Kidney (tissue), 22 donors: ENCODE measurements at places on chromosomes 13 and 19. TPM values are rescaled to one million over a fixed set of nuclear protein-coding genes. Genes with fewer than 3 reads are reported as not detected.

GRCh38 chr13:36543671-36544070, 111.4 kb downstream of the CCNA1 start:
- DNase-seq = no peak

- DNase-seq = no peak
Observed at GRCh38 chr19:38281811-38282566, 17.6 kb downstream of the SPINT2 start.

Gene ZFR2
- total RNA-seq = 0.22 TPM

DNA sequence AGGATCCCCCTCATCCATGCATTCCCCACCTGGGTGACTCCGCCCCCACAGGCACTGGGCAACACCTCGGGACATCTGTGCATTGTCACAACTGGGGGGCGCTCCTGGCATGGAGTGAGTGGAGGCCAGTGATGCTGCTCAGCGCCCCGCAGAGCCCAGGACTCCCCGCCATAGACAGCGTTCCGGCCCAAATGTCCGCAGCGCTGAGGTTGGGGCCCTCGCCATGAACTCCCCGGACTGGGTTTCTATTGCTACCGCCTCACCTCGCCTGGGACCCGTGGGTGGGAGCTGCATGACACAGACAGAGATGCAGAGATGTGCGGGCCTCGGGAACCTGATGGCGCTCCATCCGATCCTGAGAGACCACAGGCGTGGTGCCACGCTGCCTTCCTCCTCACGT, 4.6 kb downstream of the FZR1 start:
- DNase-seq = no peak

DNA sequence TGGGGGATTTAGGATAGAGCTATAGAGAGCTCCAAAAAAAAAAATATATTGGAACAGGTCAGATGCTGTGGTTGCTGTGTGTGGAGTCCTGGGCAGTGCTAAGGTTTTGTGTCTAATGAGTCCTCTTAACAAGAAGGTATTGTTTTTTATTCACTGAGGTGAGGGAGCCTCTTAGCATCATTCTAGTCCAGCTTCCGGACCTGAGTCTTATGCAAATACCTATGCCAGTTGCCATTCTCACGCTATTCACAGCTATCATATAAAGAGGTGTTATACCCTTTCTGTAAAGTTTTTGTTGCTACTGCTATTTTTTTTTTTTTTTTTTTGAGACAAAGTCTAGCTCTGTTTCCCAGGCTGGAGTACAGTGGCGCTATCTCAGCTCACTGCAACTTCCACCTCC, 1.4 kb downstream of the NLRP2 start:
- DNase-seq = no peak

DNA sequence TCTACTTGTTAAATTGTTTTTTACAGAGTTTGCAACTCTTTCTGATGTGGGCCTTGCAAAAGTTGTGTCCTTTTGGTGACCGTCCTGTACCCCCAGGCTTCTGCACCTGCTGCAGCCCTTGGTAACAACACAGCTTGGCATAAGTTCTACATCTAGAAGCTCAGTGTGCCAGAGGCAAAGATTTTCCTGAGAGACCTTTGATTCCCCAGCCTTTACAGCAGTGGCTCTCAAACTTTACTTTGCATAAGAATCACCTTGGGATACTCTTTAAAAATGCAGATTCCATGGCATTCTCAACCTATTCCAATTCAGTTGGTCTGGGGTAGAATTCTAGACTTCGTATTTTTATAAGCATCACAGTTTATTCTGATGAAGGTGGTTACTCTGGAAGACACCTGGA, 260.9 kb downstream of the DCT start:
- no peak for DNase-seq

GRCh38 chr19:12834976-12835757, 788 bp upstream of the RTBDN start:
- DNase-seq = peak; percentile 65

DNA sequence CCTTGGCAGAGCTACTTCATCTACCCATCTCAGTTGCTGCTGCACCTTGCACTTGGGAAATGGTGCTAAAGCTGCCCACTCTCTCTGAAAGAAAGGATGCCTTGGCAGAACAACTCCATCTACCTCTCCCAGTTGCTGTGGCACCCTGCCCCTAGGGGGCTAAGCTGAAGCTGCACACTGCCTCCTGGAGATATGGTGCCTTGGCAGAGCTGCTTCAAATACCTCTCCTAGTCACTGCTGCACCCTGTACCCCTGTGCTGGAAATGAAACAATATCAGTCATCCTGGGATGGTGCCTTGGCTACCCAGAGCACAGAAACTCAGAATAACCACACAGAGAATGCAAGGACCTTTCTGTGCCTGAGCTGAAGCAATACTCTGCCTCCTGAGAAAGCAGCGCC, 615.8 kb downstream of the DIAPH3 start:
- no peak for DNase-seq

Gene RXFP2
- total RNA-seq = 0.09 TPM

DNA sequence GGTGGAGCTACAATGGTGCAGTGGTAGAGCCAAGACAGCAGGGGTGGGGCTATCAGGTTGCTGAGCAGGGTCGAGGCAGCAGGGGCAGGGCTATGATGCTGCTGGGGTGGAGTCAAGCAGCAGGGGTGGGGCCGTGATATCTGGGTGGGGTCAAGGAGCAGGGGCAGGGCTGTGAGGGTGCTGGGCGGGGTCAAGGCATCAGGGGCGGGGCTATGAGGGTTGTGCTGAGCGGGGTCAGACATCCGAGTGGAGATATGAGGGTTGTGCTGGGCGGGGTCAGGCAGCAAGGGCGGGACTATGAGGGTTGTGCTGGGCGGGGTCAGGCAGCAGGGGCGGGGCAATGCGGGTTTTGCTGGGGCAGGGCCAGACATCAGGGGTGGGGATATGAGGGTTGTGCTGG, 14.7 kb downstream of the HCN2 start:
- no peak for DNase-seq

DNA sequence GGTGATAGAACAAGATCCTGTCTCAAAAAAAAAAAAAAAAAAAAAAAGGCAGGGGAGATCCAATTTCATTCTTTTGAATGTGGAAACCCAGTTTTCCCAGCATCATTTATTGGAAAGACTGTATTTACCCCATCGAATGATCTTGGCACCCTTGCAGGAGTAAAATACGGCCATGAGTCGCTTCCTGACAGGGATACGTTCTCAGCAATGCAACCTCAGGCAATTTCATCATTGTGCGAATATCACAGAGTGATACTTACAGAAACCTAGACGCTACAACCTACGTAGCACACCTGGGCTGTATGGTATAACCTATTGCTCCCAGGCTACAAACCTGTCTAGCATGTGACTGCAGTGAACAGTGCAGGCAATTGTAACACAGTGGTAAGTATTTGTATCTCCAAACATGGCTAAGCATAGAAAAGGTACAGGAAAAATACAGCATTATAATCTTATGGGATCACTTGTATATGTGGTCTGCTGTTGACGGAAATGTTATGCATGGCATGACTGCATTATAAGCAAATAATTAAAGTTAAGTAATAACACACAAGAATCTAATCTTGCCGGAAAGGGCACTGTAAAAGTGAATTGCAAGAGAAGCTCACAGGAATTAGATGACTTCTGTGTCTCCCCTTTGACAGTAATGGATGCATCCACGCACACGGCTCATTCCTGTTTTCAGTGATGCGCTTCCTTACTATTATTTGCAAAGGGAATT, 24.1 kb downstream of the RFX2 start:
- no peak for DNase-seq

Gene BCL3
- total RNA-seq = 86.8 TPM

Gene HPN
- 134 TPM for total RNA-seq

Gene IGFL2
- total RNA-seq = not detected

DNA sequence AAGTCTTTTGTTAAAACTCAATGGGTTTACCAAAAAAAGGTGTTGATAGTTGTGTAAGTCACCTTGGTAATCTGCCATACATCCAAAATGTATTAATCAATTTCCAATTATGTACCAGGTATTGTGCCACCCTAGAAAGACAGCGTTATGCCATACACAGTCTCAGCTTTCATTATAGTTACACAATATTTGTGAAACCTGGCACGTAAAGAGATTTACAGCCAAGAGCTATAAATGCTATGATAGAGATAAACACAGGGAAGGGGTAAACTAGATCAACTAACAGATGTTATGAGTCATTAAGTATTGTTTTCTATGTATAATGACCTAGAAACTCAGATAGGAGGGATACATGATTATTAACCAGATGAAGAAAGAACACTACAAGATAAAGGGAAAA, 725.6 kb upstream of the SLITRK5 start:
- no peak for DNase-seq

- no peak for DNase-seq
Observed at GRCh38 chr19:34662919-34663318, 14.0 kb downstream of the SCGB2B2 start.

GRCh38 chr19:16894080-16894479, 5.3 kb downstream of the F2RL3 start:
- DNase-seq = no peak
